ENCODE measurements at places on chromosomes 16 and 17. TPM values are rescaled to one million over a fixed set of nuclear protein-coding genes. Genes with fewer than 3 reads are reported as not detected.

SLC7A6 gene
- 107 TPM for total RNA-seq

SLC16A5 gene
- 11.8 TPM for total RNA-seq

TBC1D3K gene
- not detected for total RNA-seq

SLC47A2 gene
- not detected for total RNA-seq

KSR1 gene
- 96.5 TPM for total RNA-seq

DNA sequence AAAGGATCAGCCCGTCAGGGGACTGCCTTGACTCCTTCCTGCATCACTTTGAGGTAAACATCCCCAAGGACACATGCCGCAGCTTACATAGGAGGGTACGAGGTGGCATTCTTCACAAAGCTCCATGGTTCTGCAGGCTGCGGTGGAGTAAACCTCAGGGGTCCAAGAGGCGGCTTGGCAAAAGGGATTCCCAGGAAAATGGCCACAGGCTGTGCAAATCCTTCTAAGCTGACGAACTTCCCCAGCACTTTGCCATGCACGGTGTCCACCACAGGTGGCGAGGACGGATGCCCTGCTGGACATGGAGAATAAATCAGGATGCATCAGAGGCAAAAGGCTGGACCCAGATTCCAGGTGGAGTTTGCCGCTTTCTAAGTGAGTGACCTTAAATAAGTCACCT, 4.2 kb downstream of the CES1 start:
- DNase-seq: no peak
- H3K27ac ChIP-seq: no peak overlapping the region
- no peaks in the 10 kb centered on the region for H3K27me3 ChIP-seq
- no peak overlapping the region for H3K4me3 ChIP-seq

- H3K27ac ChIP-seq: no peak overlapping the region
- no peak overlapping the region for H3K4me3 ChIP-seq
- no peak for DNase-seq
- H3K4me1 ChIP-seq: no peaks in the 10 kb centered on the region
These were observed 216.0 kb downstream of the PMP22 start for GRCh38 chr17:15048933-15049794.

- no peaks in the 10 kb centered on the region for H3K36me3 ChIP-seq
- H3K4me1 ChIP-seq: peaks cover 11% of the 10 kb centered on the region
- H3K27me3 ChIP-seq: peaks cover 7% of the 10 kb centered on the region
- no peak overlapping the region for H3K4me3 ChIP-seq
- no peak for DNase-seq
- no peak overlapping the region for H3K27ac ChIP-seq
These were observed 71.6 kb downstream of the MYO1D start for GRCh38 chr17:32805029-32805976.

GRCh38 chr16:21264571-21265036, 13.5 kb downstream of the CRYM start:
- no peaks in the 10 kb centered on the region for H3K36me3 ChIP-seq
- H3K27ac ChIP-seq: no peak overlapping the region
- DNase-seq: no peak
- no peak overlapping the region for H3K4me3 ChIP-seq
- H3K27me3 ChIP-seq: peaks cover 11% of the 10 kb centered on the region
- H3K4me1 ChIP-seq: no peaks in the 10 kb centered on the region

- H3K36me3 ChIP-seq: peaks cover 5% of the 10 kb centered on the region
- no peak for DNase-seq
- no peak overlapping the region for H3K27ac ChIP-seq
These were observed 11.2 kb downstream of the RGS11 start for GRCh38 chr16:264440-264951.

DNA sequence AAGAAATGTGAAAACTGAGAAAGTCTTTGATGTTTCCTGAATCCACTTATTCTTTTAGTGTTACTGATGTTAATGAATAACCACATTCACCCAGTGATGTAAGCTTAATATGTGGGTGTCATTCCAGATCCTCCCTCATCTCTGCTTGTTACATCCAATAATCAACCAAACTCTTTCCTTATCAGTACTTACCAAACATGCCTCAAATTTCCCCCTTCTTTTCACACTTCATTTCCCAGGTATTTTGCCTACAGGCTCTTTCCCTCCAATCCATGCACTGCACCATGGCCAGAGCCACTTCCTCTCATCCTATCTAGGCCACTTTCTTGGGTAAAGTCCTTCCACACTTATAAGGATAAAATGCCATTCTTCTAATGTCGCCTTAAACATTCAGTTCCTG, 451.5 kb downstream of the NPIPA7 start:
- no peak overlapping the region for H3K27ac ChIP-seq
- no peaks in the 10 kb centered on the region for H3K4me1 ChIP-seq
- H3K4me3 ChIP-seq: no peak overlapping the region
- no peaks in the 10 kb centered on the region for H3K27me3 ChIP-seq

- no peak overlapping the region for H3K27ac ChIP-seq
These were observed 60.9 kb upstream of the ZNF750 start for GRCh38 chr17:82900741-82901140.

DNA sequence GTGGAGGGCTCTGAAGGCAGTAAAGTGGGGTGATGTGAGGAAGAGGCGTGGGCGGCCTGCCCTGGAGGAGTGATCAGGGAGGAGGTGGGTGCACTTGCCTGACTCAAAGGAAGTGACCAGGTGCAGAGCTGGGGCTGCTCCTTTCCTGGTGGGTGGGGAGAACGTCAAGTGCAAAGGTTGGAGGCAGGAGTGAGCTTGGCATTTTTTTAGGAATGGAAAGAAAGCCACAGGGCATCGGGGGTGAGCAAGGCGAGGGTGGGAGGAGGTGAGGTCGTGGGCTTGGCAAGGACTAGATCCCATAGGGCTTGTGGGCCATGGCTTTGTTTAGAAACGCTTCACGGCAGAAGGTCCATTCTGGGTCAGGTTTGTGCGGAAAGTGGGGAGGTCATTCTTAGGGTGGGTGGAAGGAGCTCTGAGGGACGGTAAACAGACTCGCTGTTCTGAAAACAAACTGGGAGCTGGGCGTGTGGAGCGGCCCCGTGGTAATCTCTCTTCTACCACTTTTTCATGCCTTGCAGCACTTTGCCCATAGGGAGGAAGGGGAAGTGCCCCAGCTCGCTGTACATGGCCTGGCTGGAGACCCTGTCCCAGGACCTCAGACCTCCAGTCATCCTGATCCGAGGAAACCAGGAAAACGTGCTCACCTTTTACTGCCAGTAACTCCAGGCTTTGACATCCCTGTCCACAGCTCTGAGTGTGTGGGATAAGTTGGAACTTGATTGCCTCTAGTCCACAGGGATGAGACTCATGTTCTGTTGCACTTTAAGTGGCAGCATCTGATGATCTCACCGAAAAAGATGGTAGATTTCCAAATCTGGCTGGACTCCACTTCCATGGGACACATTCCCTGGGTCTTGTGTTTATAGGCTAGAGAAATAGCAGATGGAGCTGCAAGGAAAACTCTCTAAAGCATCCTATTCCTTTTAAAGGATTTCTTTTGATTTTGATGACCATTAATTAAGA, 18.9 kb upstream of the HERPUD1 start:
- peaks cover 45% of the 10 kb centered on the region for H3K4me1 ChIP-seq
- H3K27me3 ChIP-seq: no peaks in the 10 kb centered on the region
- no peak for DNase-seq
- peaks cover 4% of the 10 kb centered on the region for H3K36me3 ChIP-seq
- peak overlapping the region; percentile 20 for H3K27ac ChIP-seq

Measured in activated T-helper 2 cell treated with anti-CD3 and anti-CD28 coated beads, Interferon-gamma antibody, Interleukin-2, Interleukin-4, amounts not matched to agents 10 μg/mL and 5 μg/mL and 100 μg/mL, durations not matched to agents 14 hours and 24 hours and 36 hours (primary cell).